ENCODE measurements at places on chromosomes 4 and X. TPM values are rescaled to one million over a fixed set of nuclear protein-coding genes. Genes with fewer than 3 reads are reported as not detected.
A peak's percentile ranks its signal among the peaks of the same experiment; 100 is the strongest.

DNA sequence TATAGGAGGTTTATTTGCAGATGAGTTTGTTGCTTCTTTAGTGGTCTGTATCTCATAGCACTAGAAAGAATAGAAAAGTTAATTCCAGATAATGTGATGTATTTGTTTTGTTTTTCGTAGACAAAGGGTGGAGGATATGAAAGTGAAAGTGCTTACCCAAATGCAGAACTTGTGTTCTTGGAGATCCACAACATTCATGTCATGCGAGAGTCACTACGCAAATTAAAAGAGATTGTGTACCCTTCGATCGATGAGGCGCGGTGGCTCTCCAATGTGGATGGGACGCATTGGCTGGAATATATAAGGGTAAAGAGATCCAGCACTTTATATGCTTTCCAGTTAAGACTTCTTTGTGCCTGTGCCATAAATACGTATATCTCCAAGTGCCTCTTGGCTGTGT lies 43.3 kb downstream of the MTMR1 start:
- H3K4me3 ChIP-seq = no peak overlapping the region
- H3K27ac ChIP-seq = no peak overlapping the region
- no peaks in the 10 kb centered on the region for H3K27me3 ChIP-seq
- peaks cover 38% of the 10 kb centered on the region for H3K36me3 ChIP-seq

DNA sequence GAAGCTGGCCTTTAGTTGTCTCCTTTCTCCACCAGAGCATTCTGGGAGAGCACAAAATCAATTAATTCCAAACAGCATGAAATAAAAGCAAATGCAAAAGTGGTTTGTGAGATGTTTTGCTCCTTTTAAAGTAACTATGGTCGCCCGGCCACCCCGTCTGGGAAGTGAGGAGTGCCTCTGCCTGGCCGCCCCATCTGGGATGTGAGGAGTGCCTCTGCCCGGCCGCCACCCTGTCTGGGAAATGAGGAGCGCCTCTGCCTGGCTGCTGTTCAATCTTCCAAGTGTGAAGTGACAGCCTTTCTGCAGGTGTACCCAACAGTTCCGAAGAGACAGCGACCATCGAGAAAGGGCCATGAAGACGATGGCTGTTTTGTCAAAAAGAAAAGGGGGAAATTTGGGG lies 381.3 kb upstream of the FGF16 start:
- no peaks in the 10 kb centered on the region for H3K36me3 ChIP-seq
- DNase-seq = no peak
- no peaks in the 10 kb centered on the region for H3K4me1 ChIP-seq

The CT47B1 gene
- total RNA-seq = not detected

DNA sequence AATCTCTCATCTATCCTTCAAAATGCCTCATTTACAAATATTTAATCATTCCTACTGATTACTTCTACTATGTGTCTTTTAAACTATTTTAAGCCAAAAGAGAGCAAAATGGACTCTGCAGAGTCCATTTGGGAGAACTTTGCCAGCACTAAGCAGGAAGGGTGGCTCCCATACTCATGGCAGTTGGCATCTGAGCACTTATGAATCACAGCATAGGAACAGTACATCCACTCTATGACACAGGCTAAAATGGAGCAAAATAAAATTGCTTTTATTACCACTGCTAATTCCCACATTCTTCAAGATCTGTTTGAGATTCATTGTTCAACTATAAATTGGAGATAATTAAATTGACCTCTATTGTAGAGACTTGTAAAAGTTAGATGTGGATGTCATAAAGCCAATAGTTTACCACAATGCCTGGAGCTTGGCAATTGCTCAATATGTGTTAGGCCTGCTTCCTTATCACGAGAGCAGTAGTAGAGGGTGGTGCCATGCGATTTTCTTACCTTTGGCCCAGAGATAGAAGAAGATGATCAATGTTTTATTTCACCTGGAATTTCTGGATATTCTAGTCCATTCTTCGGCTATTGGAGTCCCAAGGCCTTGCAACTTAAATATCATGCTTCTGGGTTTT lies 19.1 kb downstream of the HPGD start:
- H3K4me1 ChIP-seq = peaks cover 10% of the 10 kb centered on the region
- DNase-seq = peak; percentile 60
- no peaks in the 10 kb centered on the region for H3K27me3 ChIP-seq
- no peak overlapping the region for H3K4me3 ChIP-seq

The TLR2 gene
- 8.7 TPM for total RNA-seq

All from PC-3 (cell line).